ENCODE measurements at places on chromosomes 13 and 19.

GRCh38 chr19:51750400-51751094, 1.1 kb downstream of the FPR1 start:
- no peak for DNase-seq

GRCh38 chr19:14116918-14117578, 514 bp downstream of the PRKACA start:
- DNase-seq: no peak

- DNase-seq: no peak
Measured at GRCh38 chr19:45460807-45461347, 6.9 kb upstream of the FOSB start.

GRCh38 chr13:109207622-109208021, 578.2 kb downstream of the MYO16 start:
- DNase-seq: no peak

DNA sequence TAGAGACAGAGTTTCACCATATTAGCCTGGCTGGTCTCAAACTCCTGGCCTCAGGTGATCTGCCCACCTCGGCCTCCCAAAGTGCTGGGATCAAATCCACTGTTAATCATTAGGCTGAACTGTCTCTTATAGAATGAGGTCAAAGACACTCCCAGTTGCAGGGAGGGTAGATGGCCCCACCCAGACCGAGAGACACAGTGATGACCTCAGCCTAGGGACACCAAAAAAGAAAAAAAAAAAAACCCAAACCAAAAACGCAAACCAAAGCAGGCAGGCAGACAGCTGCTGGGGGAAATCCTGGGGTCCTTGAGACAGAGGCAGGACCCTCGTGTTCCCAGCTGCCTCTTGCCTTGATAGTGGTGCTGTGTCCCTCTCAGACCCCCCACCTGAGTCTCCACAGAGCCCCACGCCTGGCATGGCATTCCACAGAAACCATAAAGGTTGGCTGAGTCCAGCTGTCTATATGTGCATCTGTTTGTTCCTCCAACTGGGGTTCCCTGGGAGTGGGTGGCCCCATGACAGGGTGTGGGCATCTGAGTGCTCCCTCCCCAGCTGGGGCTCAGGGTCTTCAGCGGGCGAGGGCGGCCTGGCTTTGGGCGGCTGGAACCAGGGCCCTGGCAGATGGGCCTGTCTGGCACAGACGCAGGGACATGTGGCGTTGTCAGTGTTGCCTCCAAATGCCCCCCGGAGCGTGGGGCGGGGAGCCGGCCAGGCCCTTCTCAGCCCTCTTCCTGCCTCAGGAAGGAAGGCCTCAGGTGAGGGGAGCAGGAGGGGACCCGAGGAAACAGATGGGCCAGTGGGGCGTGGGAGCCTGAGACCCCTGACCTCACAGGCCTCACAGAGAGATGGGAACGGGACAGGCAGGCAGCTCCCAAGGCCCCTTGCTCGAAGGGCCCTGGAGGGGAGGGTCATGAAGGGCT, 5.2 kb downstream of the DAND5 start:
- no peak for DNase-seq

DNA sequence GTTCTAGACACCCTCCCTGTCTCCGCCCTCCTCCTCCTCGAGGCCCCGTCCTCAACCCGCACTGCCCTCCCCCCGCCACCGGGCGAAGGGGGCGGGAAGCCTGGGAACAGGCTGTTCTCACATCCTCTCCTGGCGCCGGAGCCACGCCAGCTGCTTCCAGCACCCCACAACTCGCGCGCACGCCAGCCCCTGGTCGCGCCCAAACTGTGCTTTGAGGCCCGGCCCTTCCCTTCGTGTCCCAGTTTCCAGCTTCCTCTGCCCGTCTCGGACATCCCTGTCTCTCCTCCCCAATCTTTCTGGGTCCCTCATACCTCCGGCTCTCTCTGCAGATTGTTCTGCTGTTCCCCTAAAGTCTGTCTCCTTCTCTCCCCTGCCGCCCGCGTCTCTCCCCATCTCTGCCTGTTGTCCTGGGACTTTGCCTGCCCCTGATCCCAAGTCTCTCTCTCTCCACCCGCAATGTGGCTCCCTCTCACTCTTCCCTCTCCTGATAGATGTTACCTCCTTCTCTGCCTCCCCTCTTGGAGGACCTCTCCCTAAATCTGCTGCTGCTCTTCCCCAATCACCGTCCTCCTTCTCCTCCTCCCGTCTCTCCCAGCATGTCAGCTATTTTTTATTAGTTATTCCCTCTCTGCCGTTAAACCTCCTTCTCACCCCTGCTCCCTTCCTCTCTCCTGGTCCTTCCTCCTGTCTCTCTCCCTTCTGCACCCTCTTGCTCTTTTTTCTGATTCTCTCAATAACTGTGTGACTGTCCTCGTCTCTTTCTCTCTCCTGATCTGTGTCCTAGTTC, 14.2 kb downstream of the DPF1 start:
- DNase-seq: no peak

GRCh38 chr19:51121257-51121656, 3.4 kb upstream of the SIGLEC9 start:
- DNase-seq: no peak

- no peak for DNase-seq
Measured at GRCh38 chr13:95387733-95388207, 86.5 kb upstream of the ABCC4 start.

DNA sequence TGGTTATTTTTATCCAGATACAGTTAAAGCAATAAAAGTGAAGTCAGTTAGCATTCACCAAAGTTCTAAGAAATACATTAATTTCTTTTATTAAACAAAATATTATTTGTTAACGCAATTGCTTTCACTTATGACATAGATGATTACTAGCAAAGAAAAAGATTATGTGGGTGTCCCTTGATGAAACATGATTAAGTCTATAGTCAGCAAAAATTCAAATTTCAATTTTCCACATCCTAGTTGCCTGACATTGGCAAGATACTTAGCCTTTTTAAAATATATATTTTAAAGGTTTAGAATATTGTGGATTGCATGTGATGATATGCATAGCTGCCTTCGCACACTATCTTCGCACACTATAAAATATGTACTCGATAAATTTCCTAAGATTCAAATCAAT, 1780.5 kb upstream of the MIR17HG start:
- no peak for DNase-seq

DNA sequence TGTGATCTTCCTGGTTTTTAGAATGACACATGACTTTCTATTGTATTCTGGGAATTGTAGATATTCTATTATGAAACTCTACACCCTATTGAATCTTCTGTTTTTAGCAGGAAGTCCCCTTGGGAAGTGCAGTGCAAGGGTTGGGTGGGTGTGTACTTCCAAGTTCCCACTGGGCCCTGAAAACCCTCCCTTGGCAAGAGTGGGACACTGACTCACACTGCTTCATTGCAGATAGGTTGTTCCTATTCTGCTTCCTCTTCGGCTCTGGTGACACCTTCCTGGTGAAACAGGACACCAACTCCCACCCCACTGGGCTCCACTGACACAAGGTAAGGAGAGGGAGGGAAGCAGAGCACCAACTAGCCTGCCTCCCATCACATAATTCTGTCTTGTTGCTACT, 121.8 kb downstream of the KCTD12 start:
- no peak for DNase-seq

- DNase-seq: peak; percentile 67
Measured at GRCh38 chr19:44356383-44357111, at the start of gene ZNF112. TSS of gene ZNF112 (minus strand) at chr19:44356680. CDS start at chr19:44340539, 16,141 bp downstream.

GRCh38 chr19:40666803-40667438, 23.5 kb downstream of the NUMBL start:
- no peak for DNase-seq

DNA sequence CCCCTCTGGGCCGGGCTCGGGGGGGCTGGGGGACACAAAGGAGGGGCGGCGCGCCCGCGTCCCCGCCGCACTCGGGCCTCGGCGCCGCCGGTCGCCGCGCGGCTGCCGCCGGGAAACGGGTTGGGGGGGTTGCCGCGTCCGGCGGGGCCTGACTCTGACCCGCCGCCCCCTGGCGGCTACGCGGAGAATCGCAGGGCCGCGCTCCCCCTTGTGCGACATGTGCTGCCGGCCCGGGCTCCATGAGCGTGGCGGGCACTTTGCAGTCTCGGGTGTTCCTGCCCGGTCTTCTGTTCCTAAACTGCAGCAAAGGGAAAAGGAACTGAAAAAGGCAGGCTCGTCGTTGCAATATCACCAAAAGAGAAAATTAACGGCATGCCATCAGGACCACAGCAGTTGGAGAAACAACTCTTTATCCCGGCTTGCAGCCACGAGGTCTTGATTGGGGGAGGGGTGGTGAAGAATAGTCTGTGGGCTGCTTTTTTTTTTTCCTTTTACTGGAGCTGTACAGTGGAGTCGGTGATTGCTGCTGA, 1.5 kb downstream of the MIR17HG start:
- peak; percentile 41 for DNase-seq

GRCh38 chr19:44998025-44998424, 3.2 kb upstream of the RELB start:
- no peak for DNase-seq

GRCh38 chr13:37070956-37071355, 11.5 kb upstream of the SUPT20H start:
- DNase-seq: no peak

DNA sequence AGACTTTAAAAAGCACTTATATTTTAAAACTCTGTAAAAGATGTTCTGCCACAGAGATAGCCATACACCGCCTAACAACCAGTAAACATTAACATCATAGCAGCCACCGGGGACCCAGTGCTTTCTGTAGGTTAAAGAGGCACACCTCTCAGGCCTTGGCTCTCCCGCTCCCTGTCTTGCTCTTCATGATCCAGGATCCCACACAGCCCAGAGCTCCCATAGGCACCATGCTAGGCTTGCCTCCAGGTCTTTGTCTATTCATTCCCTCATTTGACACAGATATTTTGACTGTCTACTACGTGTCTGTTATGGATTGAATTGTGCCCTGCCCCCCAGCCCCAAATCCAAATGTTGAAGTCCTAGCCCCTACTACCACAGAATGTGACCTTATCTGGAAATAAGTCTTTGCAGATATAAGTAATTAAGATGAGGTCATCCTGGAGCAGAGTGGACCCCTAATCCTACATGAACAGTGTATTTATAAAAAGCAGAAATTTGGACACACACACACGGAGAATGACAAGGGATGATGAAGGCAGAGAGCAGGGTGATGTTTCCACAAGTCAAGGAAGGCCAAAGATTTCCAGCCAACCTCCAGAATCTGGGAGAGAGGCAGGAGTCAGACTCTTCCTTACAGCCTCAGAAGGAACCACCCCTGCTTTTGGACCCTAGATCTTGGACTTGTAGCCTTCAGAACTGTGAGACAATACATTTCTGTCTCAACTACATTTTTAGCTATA, 272.6 kb downstream of the DNAJC15 start:
- no peak for DNase-seq

GRCh38 chr19:48685583-48685982, 10.2 kb upstream of the FUT2 start:
- DNase-seq: no peak

GRCh38 chr19:33450689-33451088, 70.9 kb downstream of the PEPD start:
- DNase-seq: no peak

DNA sequence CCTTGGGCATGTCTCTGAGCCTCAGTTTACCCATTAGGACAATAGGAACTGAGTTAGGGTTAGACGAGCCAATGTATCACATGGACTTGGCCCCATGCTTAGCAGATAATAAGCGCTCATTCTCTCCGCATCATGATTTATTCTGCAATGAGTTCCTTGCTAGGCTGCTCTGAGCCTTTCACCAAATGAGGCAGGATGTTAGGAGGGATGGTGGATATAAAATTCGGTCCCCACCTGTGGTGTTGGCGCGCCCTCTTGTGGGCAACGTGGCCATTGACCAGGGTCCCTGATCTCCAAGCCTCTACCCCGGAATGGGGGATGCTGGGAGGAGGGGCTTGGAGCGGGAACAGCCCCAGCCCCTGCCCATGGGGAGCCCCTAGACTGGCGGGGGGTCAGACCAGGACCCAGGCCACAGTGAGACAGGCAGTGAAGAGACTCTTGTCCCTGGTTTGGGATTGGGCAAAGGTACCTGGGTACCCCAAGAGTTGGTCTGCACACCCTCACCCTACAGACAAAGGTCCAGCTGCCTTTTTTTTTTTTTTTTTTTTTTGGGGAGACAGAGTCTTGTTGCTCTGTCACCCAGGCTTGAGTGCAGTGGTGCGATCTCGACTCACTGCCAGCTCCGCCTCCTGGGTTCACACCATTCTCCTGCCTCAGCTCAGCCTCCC, 43.9 kb downstream of the CERS4 start:
- DNase-seq: peak; percentile 90

- DNase-seq: no peak
Measured at GRCh38 chr13:49812812-49813211, 20.3 kb upstream of the KPNA3 start.

GRCh38 chr19:10815969-10816644, 19.9 kb downstream of the TMED1 start:
- no peak for DNase-seq

- no peak for DNase-seq
Measured at GRCh38 chr19:34662919-34663318, 14.0 kb downstream of the SCGB2B2 start.

DNA sequence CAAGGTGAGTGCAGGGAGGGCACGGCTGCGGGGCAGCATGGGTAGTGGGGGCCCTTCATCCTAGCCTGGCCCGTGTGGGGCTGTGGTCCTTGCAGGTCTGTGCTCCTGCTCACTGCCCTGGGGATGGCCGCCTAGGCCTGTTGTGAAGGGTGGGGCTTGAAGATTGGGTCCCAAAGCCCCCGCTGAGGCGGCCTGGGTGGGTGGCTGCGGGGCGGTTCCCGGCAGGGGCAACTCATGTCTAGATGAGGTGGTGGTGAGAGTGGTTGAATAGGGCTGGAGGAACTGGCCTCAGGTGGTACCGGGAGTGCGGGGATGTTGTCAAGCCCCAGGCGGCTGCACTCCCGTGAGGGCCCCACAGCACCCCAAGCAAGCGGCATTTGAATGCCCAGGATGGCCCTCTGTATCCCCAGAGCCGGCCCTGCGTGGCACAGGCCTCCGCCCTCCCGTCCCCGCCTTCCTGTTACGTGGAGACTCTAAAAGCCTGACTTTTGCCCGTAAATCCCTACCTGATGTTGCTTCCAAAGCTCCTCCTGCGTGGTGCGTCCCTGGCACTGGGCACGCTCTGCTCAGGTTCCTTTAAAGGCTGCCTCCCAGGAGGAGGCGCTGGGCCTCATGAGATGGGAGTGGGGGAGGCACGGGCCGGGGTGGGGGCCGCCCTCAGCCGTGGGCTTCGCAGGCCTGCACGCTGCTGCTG, 15.0 kb downstream of the SPPL2B start:
- DNase-seq: no peak

DNA sequence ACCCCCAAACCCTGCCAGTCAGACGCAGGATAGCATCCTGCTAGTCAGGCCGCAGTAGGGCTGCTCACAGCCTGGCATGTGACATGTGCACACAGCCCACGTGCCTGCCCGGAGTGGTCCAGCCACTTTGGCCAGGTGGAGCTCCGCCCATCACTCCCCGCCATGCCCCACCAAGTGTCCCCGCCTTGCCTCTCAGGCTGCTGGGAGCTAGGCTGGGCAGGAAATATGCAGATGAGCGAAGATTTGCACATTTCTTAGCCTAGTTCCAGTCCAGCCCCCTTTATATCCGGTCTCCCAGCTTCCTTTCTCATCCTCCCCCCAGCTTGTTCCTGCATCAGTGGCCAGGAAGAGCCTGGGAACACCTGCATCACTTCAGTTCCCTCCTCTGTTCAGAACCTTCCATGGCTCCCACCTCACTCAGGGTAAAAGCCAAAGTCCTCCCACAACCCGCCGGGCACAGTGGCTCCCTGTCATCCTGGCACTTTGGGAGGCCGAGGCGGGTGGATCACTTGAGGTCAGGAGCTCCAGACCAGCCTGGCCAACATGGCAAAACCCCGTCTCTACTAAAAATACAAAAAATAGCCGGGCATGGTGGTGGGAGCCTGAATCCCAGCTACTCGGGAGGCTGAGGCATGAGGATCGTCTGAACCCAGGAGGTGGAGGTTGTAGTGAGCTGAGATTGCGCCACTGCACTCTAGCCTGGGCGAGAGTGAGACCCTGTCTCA, 2.3 kb upstream of the DOCK6 start:
- DNase-seq: no peak

Data from HTR-8/SVneo (cell line).